Lung microvascular endothelial cell (primary cell): ENCODE measurements at places on chromosomes 3 and 15. TPM values are rescaled to one million over a fixed set of nuclear protein-coding genes. Genes with fewer than 3 reads are reported as not detected.

DNA sequence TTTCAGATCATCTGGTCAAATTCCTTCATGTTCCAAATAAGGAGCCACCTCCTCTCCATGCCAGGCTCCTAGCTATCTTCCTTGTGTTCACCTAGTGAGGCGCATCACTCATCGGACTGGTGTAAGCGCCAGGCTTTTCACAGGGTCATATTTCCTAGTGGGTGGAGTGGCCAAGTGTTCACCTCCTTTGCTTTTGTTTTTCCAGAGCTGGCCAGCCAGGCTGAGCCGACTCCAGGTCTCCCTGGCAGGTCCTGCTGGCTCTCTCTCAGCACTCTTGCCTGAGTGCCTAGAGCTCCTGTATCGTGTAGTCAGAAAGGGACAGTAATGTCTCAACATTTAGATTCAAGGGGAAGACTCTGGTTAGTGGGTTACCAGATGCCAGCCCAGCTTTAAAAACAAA lies 31.0 kb downstream of the HEG1 start:
- DNase-seq: peak; percentile 71

- DNase-seq: peak; percentile 67
Observed at GRCh38 chr15:57732526-57733331, 26.2 kb downstream of the POLR2M start.

DNA sequence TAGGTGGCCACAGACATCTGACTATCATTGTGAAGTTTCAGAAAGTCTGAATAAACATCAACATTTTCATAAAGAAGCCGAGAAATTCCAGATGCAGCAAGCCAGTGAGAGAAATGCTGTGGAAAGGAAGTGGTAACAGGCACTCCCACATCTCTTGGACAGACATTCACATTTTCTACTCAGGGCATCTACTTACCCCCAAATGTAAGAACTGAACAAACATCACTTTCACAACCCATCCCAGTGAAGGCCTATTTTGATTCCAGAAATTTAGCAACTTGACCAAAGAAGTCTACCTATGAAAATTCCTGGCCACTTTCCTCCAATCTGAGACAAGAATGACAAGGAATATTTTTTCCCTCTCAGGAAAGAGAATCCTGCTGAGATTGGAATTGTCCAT lies 224.8 kb upstream of the DCBLD2 start:
- DNase-seq: no peak

DNA sequence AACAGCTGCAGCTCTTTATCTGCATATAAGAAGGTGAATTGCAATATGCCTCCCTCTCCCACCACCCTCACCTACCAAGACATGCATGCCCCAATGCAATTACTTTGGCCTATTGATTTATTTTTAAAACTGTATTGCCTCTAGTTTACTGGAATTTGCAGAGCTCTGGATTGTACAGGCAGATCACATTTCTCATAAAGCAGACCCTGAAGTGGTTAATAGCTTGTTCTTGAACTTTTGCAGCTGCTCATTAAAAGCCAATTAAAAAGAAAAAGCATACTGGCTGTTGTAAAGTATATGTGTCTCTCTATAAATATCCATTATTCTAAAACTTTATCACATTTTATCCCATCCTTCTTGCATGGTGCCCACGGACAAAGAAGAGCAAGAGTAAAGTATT lies 221.5 kb upstream of the TOPAZ1 start:
- DNase-seq: no peak

- DNase-seq: no peak
Observed at GRCh38 chr3:160227419-160227818, 2.2 kb downstream of the C3orf80 start.

DNA sequence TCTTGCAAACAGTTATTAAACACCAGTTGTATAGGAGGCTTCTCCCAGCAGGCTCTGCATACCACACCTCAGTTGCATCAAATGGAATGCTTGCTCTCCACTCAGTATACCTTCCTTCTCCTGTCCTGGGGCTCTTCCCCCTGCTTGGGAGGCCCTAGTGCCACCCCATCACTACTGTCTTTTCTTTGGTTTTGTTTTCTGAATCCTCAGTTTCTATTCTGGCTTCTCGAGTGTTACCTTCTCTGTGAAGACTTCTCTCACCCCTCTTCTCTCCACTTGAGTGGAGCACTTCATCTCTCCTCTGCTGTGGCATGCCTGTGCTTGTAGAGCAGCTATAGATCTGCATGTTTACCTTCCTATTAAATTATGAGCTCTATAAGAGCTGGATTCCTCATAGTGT lies 75.7 kb upstream of the TPRG1 start:
- DNase-seq: no peak

DNA sequence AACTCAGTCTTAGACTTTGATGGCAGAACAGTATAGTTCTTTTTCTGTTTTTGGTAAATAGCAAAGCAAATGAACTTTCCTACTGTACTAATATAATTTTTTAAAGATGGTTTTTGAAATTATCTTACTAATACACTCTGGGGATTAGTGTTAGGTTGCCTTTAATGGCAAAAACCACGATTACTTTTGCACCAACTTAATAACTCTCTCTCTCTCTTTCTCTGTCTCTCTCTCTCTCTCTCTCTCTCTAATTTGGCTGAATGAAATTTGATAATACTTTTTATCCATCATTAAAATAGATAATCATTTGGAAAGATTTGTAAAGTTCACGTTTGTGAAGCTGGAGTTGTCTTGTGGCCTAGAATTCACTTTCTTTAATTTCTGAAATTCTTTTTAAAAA lies 257.8 kb downstream of the LPP start:
- DNase-seq: no peak

DNA sequence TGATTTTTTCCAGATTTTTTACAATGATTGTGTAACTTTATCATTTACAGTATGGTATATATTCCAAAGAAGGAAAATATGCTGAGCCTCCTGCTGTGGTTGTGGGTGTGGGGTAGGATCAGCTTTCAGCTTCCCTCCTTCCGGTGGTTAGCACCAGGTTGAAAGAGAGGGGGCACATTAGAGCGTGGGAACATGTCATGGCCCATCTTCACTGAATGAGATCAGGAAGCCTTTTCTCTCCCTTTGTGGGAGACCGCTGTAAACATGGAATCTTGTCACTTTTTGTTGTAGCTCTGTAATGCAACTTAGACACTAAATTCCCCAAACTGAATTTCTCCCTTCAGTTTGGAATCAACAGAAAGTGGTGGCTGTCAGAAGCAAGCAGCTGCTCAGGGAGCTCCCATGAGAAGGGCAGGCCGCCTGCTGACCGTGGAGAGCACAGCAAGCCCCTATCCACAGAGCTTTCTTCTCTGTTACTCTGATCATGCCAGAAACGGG lies 86.7 kb upstream of the LIMD1 start:
- peak; percentile 68 for DNase-seq

- DNase-seq: no peak
Observed at GRCh38 chr3:49707113-49707480, 12.4 kb downstream of the AMIGO3 start.

DNA sequence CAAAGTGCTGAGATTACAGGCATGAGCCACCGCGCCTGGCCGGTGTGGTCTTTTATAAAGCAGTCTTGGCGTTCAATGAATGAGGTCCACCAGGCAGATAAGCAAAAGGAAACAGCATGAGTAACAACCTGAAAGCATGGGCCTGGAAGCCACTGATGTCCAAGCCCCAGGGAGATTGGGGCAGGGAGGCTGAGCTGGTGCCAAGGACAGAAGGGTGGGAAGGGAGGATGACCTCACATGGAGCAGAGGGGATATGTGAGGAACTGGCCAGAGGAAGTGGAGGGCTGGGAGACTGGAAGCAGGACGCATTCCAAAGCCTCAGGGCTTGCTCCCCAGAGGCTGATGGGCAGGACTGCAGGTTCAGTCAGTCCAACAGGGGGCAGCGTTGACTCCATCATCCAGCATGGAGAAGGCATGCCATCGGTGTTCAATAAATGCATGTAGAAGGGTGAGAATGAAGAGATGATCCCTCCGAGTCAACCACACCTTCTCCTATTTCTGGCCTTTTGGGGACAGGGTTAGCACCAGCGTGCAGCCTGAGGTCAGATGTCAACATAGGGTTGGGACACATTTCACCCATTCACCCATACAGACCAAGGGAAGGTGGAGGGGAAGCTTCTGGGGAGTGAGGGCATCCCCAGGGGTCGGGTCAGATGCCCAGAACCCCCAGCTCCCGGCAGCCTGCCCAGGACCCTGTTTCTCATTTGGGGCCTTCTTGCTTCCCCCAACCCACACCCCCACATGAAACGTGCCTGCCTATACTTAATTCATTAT lies 14.8 kb downstream of the MYL3 start:
- peak; percentile 64 for DNase-seq

GRCh38 chr15:61828860-61829513 lies 231.3 kb downstream of the VPS13C start:
- no peak for DNase-seq

- DNase-seq: no peak
Observed at GRCh38 chr3:177470197-177470941, 273.1 kb upstream of the TBL1XR1 start.

- no peak for DNase-seq
Observed at GRCh38 chr15:22939652-22940061, 40.5 kb downstream of the CYFIP1 start.

- no peak for DNase-seq
Observed at GRCh38 chr3:1611824-1612223, 486.8 kb upstream of the CNTN4 start.

- no peak for DNase-seq
Observed at GRCh38 chr15:61893146-61893545, 167.1 kb downstream of the VPS13C start.

Gene MST1R
- under 0.01 and 0.22 TPM in 2 replicates for total RNA-seq

Gene CCR4
- not detected in 2 replicates for total RNA-seq

Gene SAMD7
- not detected in 2 replicates for total RNA-seq

Gene DGKG
- total RNA-seq: 2.0 TPM in 1 of 2 replicates, not detected in the other

Gene CILP
- not detected in 2 replicates for total RNA-seq

Gene NMNAT3
- total RNA-seq: 0.87 and 1.6 TPM in 2 replicates

Gene P2RY12
- not detected in 2 replicates for total RNA-seq

Gene RASL12
- not detected in 2 replicates for total RNA-seq
